HT1080 (cell line): ENCODE measurements at places on chromosomes 3 and 15. TPM values are rescaled to one million over a fixed set of nuclear protein-coding genes. Genes with fewer than 3 reads are reported as not detected.

DNA sequence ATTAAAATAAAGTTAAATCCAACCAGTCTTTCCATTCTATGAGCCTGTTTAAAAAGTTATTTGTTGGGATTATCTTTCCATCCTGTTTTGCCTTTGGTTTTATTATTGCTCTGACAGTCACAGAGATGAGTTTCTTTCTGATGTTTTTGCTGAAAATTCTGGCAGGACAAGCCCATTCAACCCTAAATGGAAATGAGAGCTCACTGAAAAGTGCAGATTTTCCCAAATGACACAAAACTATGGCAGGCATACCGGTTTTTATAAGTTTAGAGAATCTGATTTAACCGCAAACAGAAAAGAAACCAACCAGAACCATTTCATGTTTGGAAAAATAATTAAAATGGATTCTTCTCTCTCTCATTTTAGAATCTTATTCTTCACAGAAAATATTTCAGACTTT is 238.1 kb upstream of the SGO1 start:
- DNase-seq: no peak

GRCh38 chr3:185549122-185549521 is 3.3 kb downstream of the LIPH start:
- DNase-seq: peak; percentile 95

- no peak for DNase-seq
Measured at GRCh38 chr3:93910097-93910496, 63.6 kb downstream of the PROS1 start.

GRCh38 chr3:53835257-53835656 is 11.0 kb downstream of the CHDH start:
- no peak for DNase-seq

- no peak for DNase-seq
Measured at GRCh38 chr15:58247855-58248842, 110.0 kb downstream of the AQP9 start.

DNA sequence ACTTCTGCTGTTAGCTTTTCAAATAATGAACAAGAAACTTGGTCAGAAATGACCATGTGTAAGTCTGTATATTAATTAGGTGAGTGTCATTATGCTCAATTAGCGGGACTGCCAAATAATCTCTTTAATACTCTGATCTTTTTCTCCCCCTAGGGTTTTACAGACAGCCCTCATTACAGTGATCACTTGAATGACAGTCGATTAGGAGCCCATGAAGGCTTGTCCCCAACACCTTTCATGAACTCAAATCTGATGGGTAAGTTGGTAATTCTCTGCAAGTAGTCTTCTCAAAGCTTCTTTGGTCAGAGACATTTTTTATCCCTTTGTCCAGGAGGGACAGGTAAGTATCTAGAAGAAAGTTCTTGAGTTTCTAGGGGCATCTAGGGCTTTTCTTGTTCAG is 173.2 kb downstream of the TCF12 start:
- DNase-seq: no peak

DNA sequence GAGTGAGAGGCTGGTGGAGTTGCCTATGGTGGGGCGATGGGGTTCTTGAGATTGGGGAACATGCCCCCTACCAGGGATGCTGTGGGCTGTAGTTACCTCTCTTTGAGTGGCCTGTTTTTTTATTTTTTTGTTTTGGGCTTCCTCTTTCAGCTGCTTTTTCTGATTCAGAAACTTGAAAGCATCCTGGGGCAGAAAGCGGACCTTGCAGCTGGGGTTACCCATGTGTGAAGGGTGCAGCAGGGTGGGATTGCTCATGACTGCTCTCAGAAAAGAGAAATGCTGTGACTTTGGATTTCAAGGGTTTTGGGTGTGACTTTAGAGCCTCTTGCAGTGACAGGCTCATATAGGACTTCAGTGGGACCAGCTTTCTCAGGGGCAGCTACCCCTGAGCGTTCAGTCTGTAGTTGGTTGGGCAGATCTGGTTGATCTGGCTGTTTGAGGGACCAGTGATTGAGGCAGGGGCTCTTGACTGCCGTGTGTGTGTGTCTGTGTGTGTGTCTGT is 1.8 kb downstream of the LIMD1 start:
- DNase-seq: no peak

GRCh38 chr3:88151358-88151757 is 1.6 kb downstream of the C3orf38 start:
- DNase-seq: no peak

CACNA2D2 gene
- 0.56 TPM in 1 of 2 replicates, not detected in the other for total RNA-seq

MYO5C gene
- total RNA-seq: 0.07 TPM in 1 of 2 replicates, not detected in the other

FBXW12 gene
- not detected in 2 replicates for total RNA-seq
